AG10803 (cell line): ENCODE measurements at places on chromosomes 7 and 10.
A peak's percentile ranks its signal among the peaks of the same experiment; 100 is the strongest.

- no peak for DNase-seq
Observed at GRCh38 chr7:43430411-43430810, 152.5 kb upstream of the STK17A start.

DNA sequence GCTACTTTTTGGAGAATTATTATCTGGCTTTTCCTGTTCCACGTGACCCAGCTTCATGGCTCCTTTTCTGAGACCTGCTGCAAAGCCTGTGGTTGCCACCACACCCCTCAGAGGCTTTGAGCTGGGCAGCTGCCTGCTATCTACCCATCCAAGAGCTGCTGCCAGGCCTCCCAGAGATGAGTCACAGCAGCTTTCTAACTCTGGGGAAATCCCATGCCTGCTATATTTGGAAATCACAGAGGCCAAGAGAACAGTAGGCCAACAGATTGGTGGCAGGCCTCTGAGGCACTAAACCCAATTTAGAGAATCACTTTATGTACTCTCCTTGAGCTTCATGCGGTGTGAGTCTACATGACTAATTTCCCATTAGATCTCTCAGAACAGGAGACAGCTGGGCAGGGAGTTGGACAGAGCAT lies 35.2 kb downstream of the SGCE start:
- DNase-seq: peak; percentile 92

GRCh38 chr7:96401200-96401599 lies 79.3 kb upstream of the SLC25A13 start:
- DNase-seq: no peak

DNA sequence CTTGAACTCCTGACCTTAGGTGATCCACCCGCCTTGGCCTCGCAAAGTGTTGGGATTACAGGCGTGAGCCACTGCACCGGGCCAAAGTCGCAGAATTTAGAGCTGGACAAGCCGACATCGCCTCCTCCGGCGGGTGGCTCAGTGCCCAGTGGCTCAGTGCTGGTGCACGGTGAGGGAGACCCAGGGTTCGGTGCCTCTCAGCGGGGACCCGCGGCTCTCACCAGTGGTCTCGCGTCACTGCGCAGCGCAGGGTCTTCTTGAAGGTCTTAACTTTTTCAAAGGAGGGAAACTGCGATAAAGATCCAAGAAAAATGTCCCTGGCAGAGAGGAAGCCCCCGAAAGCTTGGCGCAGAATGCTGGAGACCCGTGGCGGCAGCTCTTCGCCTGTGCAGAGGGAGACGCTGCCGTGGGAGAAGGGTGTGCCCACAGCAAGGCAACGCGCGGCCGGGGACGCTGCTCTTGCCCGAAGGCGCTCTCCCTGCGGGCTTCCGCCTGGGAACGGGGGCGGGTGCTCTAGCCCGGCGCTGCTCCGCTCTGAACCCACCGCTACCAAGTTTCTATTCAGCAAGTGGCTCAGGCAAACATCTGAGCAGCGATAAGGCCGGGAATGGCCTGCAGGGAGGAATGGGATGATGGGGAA lies 324.3 kb downstream of the DNAJB6 start:
- DNase-seq: no peak

DNA sequence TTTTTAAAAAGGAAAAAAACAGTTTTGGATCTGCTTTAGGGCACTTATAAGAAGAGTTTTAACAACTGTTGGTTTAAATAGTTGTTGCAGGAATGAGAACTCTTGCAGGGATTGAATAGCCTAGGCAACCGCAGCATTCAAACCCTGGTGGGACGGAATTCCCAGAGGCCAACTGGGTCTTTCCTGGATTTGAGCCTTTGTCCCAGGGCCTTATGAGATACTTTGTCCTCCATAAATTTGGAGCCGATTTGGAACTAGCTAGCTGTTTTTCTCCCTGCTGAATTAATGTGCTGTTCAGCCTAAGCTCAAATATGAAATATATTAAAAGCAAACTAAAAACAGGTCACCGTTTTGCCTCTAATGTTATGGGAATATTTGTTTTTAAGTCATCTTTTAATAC lies 109.6 kb downstream of the LRMDA start:
- DNase-seq: no peak

GRCh38 chr10:58921421-58921855 lies 255.0 kb upstream of the PHYHIPL start:
- DNase-seq: no peak

- peak; percentile 93 for DNase-seq
Observed at GRCh38 chr7:129611246-129612111, at the start of gene NRF1. NRF1 (plus strand) TSS chr7:129611720; CDS start chr7:129657352, 45,632 bp downstream.

DNA sequence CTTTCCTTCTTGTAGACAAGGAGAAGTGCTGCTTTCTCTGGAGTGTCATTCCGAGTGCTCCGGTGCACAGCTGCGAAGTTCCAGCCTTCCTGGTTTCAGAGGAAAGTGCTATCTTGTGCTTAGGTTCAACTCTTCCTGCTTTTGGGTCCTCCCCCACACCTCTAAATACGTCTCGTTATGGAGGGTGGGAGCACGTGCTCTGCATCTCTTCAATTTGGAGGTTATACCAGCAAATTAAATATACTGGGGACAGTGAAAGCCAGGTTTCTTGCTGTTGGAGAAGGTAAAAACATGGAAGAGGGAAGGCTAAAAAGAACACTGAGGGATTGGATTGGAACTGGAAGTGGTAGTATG lies 2.4 kb upstream of the ESYT2 start:
- DNase-seq: no peak

GRCh38 chr10:36531621-36532020 lies 593.8 kb upstream of the ANKRD30A start:
- peak; percentile 14 for DNase-seq

DNA sequence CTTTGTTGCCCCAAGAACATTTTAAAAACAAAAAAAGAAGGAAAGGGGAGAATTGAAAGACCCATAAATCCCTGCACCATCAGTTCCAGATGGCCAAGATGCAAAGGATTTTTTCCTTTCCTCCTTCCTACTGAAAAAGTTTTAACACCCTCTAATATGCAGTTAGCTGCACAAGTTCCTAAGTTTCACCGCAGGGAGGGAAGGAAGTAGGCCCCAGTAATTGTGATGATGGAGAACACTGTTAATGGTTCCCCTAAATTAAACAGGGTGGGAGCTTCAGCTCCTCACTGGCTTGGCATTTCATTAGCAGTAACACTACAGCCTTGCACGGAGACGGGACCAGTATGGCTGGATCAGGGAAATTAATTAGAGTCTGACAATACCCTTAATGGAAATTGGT lies 63.7 kb upstream of the PPIF start:
- no peak for DNase-seq

DNA sequence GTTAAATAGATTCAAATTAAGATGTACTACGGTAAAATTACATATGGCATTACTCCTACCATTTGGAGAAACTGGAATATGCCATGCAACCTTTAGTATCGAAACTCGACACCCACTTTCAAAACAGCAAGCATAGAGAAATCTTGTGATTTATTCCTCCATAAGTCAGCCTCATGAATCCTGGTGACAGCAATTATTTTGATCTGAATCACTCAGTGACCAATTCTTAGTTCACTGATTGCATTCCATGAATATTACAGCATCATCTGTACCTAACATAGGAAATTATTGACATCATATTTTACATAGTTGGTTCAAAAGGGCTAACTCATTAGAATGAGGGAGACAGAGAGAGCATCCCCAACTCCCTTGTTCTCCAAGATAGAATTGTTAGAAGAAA lies 89.6 kb downstream of the CACNB2 start:
- DNase-seq: peak; percentile 54

GRCh38 chr10:94405406-94405805 lies 3.1 kb downstream of the TBC1D12 start:
- no peak for DNase-seq

DNA sequence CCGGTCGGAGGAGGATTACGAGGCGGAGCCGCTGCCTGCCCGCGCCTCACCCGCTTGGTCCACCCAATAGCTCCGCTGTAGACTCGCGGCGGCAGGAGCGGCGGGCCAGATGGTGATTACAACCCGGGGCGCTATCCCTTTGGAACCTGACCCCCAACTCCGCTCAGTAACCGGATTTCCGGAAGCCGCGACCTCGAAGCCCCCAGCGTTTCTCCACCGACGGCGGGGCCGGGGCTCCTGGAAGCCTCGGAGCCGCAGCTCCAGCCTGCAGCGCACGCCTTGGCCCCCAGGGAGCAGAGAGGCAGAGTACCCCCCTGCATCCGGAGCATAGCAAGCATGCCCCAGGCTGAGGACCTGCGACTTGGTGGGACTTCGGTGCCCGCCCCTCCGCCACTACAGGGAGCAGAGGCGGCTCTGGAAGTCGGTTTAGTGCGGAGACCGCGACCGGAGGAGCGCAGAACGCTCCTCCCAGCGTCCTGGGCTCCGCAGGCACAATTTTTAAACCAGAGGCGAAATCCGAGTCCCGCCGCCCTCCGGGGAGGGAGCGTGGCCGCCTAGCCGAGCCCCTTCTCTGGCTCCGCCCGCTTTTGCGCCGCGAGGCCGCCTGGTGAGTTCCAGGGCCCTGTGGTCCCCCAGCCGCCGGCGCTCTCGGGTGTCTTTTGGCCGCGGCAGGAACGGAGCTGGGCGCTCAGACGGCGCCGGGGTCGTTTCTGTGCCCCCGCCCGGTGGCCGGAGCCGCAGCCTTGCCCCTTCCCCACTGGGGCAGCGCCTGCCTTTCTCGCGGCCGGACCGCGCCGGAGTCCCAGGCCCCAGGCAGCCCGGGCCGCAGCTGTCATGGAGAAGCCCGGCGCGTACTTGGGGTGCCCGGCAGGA lies 28.2 kb upstream of the BMS1 start:
- DNase-seq: no peak

DNA sequence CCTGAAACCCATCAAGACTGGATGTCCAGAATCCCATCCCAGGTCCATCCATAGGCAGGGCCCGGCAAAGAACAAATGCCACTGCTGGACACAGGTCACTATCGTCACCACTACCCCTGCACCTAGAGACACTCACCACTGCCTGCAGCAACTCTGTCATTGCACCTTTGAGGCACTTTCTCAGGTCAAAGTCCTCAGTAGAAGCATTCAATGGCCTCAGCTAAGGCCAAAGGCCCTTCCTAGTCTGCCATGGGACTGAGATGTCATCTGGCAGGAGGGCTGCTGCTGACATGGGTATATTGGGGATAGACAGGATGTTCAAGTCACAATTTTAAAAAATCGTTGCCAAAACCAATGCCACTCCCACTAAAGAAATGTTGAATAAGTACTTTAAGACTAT lies 58.7 kb downstream of the GPAM start:
- DNase-seq: no peak

- no peak for DNase-seq
Observed at GRCh38 chr10:95297402-95297801, 6.6 kb upstream of the PDLIM1 start.

DNA sequence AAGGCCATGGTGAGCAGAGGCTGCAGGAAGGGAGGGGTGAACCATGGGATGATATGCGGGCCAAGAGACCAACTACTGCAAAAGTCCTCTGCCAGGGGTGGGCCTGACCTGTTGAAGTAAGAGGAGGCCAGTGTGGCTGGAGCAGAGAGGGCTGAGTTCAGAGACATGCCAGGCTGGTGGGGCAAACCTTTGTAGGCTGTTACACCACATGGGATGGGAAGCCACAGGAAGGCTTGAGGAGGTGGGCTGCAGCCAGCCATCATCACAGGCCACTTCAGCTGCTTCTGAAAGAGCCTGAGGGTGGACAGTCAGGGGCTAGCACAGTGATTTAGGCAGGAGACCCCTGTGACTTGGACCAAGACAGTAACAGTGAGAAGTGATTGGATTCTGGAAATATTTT lies 20.3 kb downstream of the CXCL12 start:
- no peak for DNase-seq

DNA sequence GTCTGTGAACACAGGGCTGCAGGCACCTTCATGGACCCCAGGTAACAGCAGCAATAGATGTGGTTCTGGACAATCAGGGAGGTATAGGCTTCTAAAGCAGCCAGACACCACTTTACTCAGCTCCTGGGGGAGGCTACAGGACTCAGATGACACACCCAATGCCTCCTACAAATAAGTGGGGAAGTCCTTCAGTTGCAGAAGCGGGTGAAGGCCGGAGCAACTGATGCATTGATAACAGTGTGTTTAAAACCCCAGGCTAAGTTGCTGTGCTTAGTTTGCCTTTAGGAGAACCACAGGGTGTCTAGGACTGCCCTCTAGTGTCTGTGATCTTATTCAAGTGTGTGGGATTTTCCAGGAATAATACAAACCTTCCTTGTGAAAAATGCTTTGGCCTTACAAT lies 5.9 kb upstream of the ITGA8 start:
- peak; percentile 72 for DNase-seq

DNA sequence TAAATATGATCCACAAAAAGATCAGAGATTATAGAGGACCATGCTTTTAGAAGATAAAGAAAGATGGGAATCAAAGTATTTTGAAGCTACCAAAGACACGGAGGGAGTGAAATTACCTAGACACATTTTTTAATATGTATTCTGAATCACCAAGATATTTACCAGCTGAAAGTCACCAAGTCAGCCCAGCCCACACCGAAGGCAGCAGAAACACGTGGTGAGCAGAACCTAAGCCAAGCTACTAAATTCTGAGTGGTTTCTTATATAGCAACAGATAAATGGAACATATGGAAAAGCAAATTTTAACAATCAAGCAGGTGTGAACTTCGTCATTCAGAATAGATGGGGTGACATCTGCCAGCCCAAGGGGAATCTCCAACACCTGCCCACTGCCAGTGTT lies 134.7 kb upstream of the AKR1E2 start:
- DNase-seq: no peak
